ENCODE measurements at places on chromosomes 12 and 14. TPM values are rescaled to one million over a fixed set of nuclear protein-coding genes. Genes with fewer than 3 reads are reported as not detected.

GRCh38 chr12:26028953-26029735 is 70.7 kb downstream of the RASSF8 start:
- no peak for ATAC-seq

ATG101 gene
- 27.6 TPM for total RNA-seq

- no peak for ATAC-seq
Observed at GRCh38 chr12:54033106-54033979, 493 bp downstream of the HOXC5 start.

- ATAC-seq = no peak
Observed at GRCh38 chr12:114668151-114668885, 15.7 kb downstream of the TBX3 start.

DNA sequence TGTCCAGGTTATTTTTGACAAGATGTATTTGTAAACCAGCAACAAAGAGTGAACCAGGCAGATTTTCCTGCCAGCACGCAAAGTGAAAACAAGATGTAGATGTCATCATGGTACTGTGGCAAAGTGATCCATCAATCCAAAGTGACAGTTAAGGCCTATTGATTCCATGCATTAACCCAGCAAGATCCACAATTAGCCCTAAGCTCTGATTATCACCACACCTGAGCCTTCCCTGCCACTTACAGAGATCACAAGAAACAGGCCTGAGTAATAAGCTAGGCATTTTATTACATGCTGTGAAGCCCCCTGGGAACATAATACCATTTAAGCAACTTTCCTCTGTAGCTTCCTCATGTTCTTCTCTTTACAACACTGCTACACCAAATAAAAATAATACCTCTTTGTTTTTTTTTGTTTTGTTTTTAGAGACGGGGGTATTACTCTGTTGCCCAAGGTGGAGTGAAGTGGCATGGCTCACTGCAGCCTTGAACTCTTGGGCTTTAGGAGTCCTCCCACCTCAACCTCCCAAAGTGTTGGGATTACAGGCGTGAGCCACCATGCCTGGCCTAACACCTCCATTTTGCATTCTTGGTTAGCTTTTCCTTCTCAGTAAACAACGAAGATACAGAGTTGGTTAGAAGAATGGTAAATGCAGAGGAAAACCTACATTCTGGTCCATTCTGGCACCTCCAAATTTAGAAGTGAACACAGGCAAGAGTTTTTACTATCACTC is 85.5 kb downstream of the STON2 start:
- ATAC-seq = no peak

DNA sequence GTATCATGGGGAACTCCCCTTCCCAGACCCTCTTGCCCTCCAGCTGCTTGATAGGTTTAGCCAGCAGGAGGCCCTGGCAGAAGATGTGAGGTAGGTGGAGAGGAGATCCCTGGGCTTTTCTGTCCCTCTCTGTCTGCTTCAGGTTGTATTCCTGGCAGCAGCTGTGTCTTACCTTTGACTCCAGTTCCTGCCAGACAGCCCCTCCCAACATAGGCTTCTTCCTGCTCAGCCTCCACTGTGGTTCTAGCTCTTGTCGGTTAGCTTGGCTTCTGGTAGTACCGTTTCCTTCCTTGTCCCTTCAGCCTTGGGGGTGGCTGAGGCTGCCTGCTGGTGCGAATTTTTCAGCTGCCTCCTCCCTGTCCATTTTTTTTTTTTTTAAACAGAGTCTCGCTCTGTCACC is 215.7 kb upstream of the CRY1 start:
- peak; percentile 39 for ATAC-seq
